ENCODE measurements at places on chromosomes 6 and 20. TPM values are rescaled to one million over a fixed set of nuclear protein-coding genes. Genes with fewer than 3 reads are reported as not detected.

Gene FNDC11
- not detected for polyA plus RNA-seq

Gene PDYN
- not detected for polyA plus RNA-seq

Gene CRISP3
- not detected for polyA plus RNA-seq

Gene FERMT1
- not detected for polyA plus RNA-seq

Gene SYCP2L
- polyA plus RNA-seq = 0.15 TPM

Gene ASIP
- not detected for polyA plus RNA-seq

Gene SPATS1
- polyA plus RNA-seq = not detected

Gene ANKRD66
- polyA plus RNA-seq = not detected
